ENCODE measurements at places on chromosomes 5 and 9.

- no peak for DNase-seq
Measured at GRCh38 chr9:131270171-131271015, 5.9 kb downstream of the FAM78A start.

- DNase-seq: no peak
Measured at GRCh38 chr9:76691517-76692313, 72.5 kb upstream of the PCA3 start.

- DNase-seq: no peak
Measured at GRCh38 chr9:132683873-132684272, 13.6 kb downstream of the GTF3C4 start.

DNA sequence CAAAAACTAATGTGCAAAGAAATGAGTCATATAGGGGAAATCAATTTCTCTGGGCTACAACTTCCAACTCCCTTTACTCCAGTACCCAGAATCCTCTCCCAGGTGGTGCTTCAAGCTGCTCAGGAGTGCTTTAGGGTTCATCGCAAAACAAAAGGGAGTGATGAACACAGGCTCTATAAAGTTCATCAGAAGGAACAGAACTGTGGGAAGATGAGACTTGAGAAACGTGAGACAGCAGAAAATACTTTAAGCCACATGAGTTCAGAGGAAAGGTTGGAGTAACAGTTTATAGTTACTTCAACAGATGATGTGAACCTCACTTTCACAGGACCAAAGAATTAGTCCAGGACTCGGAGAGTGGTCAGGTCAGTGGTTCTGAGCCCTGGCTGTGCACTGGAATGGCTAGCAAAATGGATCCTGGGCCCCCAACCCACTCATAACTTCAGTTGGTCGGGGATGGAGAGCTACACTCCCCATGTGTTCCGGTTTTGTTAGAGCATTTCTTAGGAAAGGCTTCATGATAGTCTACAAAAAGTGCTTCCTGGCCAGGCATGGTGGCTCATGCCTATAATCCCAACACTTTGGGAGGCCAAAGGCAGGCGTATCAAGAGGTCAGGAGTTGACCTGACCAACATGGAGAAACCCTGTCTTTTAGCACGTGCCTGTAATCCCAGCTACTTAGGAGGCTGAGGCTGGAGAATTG lies 4.3 kb downstream of the RPL12 start:
- no peak for DNase-seq

- DNase-seq: peak; percentile 19
Measured at GRCh38 chr5:107985144-107985543, 314.4 kb upstream of the EFNA5 start.

DNA sequence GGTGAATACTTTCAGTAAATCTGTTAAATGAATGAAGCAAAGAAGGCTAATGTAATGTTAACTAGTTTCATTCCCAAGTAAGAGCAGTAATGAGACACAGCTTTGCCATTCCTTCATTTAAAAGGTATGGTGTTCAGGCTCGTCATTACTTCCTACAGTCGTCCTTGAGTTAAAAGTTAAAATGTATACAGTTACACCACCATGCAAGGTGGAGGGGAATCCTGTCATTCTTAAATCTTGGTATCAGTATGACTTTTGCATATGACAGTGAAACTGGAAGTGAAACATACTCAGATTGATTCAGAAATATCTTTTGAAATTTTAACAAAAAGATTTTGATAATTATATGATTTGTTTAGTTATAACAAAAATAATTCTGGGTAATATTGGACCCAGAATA lies 25.9 kb downstream of the MTRR start:
- no peak for DNase-seq

DNA sequence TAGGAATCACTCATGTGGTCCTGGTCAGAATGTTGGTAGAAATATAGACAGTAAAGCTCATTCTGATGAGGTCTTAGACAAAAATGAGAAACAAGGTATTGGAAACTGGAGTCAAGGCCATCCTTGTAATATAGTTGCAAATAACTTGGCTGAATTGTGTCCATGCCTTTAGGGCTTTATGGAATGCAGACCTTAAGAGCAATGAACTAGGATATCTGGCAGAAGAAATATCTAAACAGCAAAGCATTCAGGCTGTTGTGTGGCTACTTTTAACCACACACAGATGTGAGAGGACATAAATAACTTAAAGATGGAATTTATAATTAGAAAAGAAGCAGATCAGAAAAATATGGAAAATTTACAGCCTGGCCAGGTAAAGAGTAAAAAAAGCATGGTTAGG lies 128.2 kb downstream of the YTHDC2 start:
- no peak for DNase-seq

DNA sequence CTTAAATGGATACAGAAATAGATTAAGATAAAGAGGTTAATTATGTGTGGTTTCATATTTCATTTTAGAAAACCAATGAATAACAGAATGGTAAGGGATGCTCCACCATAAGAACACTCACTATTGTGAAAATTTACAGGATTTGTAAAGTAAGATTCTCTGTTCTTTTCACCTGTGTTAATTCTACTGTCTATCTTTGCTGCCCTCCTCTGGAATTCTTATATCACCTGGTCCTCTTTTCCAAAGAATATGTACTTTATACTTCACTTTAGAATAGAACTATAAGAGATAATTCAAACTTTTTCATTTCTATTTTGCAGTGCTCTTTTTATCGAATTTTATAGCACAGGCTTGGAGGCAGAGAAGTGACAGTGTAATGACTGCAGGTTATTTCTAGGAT lies 213.4 kb downstream of the LURAP1L start:
- no peak for DNase-seq

GRCh38 chr5:54329731-54330709 lies 19.6 kb upstream of the ARL15 start:
- DNase-seq: no peak

DNA sequence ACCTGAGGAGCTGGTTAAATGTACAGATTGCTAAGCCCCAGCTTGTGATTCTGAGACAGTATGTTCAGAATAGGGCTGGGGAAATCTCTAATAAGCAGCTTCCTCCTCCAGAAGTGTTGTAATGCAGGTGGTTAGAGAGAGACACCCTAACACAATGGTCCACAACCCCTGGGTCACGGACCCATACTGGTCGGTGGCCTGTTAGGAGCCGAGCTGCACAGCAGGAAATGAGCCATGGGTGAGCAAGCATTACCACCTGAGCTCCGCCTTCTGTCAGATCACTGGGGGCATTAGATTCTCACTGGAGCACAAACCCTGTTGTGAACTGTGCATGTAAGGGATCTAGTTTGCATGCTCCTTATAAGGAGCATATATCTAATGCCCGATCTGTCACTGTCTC lies 61.8 kb downstream of the SLC36A1 start:
- DNase-seq: no peak

- DNase-seq: no peak
Measured at GRCh38 chr5:148205044-148205806, 2.4 kb downstream of the SPINK6 start.

DNA sequence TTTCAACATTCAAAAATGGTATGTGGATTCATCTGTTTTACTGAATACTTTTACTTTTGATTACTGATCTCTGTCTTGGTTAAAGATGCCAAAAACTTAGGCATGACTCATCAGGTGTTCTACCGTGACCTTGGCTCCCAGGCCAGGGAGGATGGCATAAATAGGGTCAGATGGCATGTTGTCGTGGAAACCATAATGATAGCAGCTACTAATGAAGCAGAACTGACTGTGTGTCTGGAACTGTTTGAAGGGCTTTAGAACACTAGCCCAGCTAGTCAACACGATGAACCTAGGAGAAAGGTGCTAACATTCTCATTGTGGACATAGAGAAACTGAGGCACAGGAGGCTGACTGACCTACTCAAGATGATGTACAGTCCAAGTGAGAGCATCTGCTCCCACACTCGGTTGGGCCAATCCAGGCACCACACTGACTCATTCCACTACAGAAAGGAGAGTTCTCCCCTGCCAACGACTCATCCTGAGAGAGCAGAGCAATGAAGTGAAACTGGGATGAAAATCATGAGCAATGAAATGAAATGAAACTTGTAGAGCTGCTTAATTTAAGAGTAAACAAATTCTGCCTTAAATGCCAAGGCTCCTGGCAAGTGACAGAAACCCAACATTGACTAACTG lies 116.0 kb downstream of the TENT4A start:
- no peak for DNase-seq

DNA sequence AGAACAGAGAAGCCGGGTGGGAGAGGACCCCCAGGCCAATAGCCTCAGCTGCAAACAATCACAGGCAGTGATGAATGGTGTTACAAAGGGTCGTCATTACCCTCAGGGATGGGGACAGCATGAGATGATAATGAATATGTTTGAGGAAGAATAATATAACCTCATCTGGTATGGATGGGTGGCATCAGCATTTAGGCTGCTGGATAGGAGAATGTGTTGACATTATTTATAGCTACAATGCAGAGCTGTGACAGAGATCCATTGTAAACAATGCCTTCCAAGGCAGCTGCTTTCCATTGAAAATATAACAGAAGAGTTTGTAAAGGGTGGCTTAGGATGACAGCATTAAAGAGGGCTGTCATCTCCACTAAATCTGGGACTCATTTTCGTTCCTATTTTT lies 365.5 kb downstream of the KCNN2 start:
- no peak for DNase-seq

- DNase-seq: no peak
Measured at GRCh38 chr9:70479880-70480291, 65.4 kb upstream of the KLF9 start.

GRCh38 chr5:119287547-119288111 lies 68.2 kb upstream of the TNFAIP8 start:
- no peak for DNase-seq

DNA sequence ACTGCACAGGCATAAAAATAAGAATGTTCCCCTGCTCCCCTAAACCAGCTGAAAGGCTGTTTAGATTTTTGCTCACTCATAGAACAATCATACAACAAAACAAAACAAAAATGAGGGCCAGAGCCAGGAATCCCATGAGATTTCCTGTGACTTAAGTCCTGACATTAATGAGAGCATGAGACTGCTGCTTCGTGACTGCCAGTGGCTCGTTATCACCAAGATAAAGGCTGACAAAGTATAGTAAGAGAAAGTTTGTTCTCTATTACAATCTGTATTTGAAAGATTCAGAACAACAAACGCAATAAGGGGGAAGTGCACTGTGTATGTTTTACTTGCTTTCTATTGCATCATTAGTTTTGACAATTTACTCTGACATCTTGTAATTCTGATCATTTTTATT lies 837.1 kb upstream of the C9orf72 start:
- no peak for DNase-seq

DNA sequence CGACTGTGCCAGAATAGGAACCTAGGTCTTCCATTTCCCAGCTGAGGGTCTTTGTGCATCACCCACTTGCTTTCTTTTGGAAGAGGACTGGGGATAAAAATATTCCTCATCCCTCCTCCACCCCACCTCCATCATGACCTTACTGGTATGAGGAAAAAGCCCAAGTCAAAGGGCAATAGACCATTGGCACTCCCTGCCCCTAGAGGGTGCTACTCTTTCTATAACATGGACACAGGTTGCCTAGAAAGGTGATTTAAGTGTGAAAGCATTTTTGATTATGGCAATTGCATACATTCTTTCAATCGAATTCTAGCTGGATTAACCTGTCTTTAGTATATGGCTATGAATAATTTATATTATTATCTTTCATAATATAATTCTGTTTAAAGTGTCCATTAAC lies 22.8 kb upstream of the ZNF618 start:
- no peak for DNase-seq

DNA sequence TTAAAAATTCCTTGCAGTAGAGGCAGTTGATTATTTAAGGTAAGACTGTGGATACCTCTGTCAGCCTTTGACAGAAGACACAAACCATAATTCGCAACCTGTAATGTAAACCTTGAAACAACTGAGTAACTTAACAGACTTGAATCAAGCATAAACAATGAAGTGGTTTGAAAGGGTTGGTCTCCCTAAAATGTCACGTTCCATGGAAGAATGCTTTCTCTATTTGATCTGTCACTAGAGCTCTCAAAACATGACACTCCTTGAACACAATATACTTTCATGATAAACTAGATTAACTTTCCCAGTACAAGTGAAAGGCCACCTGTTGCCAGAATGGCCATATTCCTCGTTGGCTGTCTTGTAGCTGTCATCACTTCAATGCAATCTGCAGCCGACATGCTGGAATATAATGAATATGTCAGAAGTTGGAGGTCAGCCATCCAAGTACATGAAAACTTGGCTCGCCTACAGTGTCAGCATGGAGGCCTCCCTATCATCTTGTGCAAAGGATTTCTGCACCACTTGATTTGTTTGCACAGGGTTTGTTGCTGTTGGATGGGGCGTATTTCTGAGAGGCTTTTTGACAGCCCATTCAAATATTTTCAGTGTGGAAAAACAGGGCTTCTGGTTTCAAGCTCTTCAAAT lies 228.0 kb downstream of the TLE4 start:
- no peak for DNase-seq

DNA sequence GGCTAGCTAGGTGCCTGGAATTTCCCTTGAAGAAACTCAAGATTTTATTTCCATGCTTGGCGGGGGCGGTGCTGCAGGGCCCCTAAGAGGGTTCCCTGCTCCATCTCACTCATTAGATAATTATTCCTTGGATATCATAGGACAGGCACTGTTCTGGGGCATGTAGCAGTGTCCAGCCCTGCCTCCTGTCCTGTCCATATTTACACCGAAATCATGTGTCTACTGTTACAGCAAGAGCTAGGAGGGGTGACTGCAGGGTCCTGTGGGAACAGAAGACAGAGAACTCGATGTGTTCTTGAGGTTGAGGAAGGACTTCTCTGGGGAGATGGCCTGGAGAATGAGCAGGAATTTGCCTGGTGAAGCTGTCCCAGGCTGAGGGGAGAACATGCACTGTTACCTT lies 96.6 kb downstream of the CYFIP2 start:
- no peak for DNase-seq

DNA sequence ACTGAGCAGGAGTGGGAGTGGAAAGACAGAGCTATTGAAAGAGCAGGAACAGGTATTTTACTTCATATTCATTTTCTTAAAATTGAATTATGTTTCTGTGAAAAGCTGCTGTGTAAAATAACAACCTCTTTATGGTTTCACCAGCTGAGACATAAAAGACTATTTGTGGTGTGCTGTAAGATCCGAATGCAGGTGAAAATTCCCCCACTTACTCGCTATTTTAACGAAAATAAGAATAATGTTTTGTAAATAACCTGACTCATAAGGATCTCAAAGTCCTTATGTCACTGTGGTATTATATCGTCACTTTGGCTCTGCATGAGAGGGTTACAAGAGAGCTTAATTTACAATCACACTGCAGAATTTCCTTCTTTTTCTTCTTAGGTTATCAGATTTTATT lies 65.3 kb upstream of the NFIB start:
- DNase-seq: no peak

- DNase-seq: no peak
Measured at GRCh38 chr9:21965401-21965951, 28.7 kb downstream of the CDKN2A start.

- DNase-seq: no peak
Measured at GRCh38 chr5:34598177-34598794, 57.8 kb upstream of the RAI14 start.

GRCh38 chr9:32552172-32552872 lies at the start of the genes SMIM27 and TOPORS:
Gene SMIM27 (plus strand): TSS chr9:32552327. CDS start chr9:32552435, 108 bp downstream.
Gene TOPORS (minus strand): TSS chr9:32552586. CDS start chr9:32552436, 150 bp downstream.
- peak; percentile 87 for DNase-seq

DNA sequence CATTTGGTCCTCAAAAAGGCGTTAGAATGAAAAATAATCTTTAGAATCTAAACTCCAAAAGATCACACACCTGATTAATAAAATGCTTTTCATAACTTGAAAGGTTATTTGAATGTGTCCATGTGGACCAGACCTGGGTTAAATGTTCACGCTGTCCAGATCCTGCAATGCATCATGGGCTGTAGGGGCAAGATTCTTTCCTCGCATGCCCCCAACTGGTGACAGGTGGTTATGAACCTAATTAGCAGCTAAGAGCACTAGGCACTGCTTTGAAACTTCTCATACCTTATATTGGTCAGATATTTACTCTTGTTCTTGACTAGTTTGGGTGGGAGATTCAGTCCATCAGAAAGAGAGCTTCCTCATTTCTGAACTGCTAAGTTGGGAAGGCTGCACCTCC lies 19.3 kb upstream of the PIP5K1B start:
- DNase-seq: peak; percentile 74

All from hematopoietic multipotent progenitor cell treated with erythropoietin and hydrocortisone succinate and interleukin-3 and kit ligand, for 17 days (in vitro differentiated cells).